ENCODE measurements at places on chromosomes 7 and 10.

DNA sequence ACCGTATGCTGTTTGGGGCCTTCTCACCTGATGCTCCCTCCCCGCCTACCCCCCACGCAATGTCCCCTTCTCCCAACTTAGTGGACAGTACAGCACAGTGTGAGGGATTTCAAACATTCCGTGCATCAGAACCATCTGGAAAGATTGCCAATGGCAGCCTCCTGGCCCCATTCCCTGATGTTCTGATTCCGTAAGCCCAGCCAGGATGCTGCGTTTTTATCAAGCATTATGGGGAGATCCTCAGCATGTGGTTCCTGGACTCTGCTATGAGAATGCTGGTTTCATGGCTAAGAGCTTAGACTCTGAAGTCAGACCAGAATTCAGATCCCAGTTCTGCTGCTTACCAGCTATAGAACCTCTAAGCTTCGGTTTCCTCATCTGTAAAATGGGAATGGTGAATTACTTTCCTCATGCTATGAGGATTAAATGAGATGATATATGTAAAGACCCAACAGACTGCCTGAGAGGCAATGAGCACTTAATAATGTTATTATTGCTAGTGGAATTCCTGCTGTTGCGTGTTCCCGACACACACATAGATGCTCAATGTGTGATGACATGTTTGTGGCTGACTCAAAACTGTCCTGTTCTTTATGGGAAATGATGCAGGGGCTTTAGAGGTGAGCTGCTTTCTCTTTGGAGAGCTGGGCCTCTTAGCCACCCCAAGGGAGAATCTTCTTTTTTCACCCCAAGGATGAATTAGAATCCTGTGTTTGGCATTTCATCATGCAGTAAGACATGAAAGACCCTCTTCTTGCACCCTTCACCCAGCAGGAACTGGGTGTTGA lies 60.8 kb upstream of the SMNDC1 start:
- no peak for DNase-seq

- no peak for DNase-seq
These were observed 365.2 kb upstream of the MEOX2 start for GRCh38 chr7:16051561-16052255.

DNA sequence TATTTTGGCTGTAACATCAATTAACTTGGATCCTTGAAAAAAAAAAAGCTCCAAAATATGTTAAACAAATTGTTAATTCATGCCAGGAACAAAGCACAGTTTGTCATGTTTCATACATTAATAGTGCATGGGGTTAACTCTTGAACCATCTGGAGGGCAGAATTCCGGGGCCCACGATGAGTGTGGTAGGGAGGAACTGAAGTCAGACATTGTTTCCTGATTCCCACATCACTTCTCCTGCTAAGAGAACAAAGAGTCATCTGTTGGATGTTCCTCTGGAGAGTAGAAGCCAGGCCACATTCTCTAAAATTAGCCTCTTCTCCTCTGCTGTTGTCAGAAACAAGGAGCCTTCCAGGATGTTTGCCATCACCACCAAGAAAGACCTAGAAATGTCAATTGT lies 54.6 kb downstream of the TMEM178B start:
- DNase-seq, result no peak

DNA sequence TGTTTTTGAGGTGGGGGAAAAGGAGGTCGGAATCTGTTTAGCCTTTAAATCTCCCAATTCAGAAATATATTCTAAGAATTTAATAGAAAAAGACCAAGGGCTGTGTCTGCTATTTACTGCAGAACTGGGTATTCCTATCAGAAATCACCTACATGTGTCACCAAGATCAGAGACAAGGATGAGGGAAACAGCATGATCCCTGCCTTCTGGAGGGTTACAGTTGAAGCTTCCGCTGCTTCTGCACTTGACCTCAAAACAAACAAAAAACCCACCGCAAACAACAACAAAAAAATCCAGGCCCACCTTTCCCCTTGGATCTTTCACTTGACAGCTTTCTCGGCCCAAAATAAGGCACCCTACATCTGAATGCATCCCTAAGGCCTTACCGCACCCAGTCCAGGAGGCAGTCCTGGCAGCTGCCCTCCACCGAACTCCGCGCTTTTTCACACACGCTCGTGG lies 750 bp upstream of the CDK14 start:
- DNase-seq, result no peak

- DNase-seq, result no peak
These were observed 15.0 kb downstream of the TAS2R60 start for GRCh38 chr7:143458263-143458662.

All from pulmonary artery endothelial cell (primary cell).